ENCODE measurements at places on chromosomes 16 and 17. TPM values are rescaled to one million over a fixed set of nuclear protein-coding genes. Genes with fewer than 3 reads are reported as not detected.

Gene ODF4
- total RNA-seq = not detected

DNA sequence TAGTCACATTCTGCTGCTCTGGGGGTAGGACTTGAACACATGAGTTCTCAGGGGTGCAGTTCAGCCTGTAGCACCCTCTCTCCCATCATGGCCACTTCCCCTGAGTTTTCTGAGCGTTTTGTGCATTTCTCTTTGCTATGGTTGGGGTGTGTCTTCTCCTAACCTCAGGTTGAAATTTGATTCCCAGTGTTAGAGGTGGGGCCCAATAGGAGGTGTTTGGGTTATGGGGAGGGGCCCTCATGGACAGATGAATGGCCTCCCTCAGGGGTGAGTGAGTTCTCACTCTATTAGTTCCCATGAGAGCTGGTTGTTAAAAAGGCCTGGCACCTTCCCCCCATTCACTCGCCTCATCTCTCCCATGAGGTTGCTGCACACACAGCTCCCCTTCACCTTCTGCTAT lies 101.1 kb downstream of the FOXL1 start:
- DNase-seq = no peak

DNA sequence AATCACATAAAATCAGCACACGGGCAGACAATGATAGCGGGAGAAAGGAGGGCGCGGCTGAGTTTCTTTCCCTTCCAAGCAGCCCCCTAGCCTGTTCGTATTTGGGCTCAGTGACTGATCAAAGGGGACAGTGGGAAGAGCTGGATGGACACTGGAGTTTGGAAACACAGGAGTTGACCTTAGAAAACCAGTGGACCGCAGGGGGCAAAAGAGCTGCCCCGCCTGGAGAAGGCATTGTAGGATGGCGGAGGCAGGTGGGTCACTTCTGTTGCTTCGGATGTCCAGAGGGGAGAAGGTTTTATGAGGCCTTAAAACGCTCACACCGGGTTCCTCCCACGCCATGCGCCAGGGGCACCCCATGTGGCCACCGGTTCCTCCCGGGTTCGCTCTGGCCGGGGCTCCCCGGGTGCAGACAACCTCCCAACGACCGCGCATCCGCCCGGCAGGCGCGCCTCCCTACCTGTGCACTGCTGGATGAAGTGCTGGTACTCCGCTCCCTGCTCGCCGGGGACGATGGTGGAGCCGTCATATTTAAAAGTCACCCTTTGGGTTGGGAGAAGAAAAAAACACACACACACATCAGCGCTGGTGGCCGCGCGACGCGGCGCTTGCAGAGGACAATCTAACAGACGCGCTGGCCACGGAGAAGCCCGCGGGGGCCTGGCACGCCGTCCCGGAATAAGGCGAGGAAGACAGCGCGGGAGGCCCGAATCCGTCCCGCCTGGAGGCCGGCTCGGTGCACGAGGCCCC lies 662 bp downstream of the COTL1 start:
- peak; percentile 64 for DNase-seq

DNA sequence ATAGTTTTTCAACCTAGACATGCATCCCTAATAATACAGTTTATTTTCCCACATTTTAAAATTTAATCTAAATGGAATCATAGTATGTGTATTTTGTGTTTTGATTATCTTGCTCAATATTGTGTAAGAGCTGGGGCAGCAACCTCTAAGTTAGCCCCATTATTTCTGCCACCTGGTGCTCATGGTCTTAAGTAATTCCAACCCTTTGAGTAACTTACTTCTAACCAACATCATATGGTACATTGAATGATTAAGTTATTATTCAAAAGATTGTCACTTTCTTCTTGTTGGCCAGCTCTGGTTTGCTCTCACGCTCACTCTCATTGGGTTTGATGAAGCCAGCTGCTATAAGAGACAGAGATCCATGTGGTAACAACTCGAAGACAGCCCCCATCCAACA lies 3.9 kb upstream of the KRTAP4-3 start:
- DNase-seq = no peak

GRCh38 chr16:77744141-77744540 lies 21.8 kb downstream of the NUDT7 start:
- no peak for DNase-seq

Data from left colon (tissue), 2 donors.